Activated CD8-positive, alpha-beta T cell treated with anti-CD3 and anti-CD28 coated beads, Interleukin-2, amount 10 ng/mL, durations not matched to agents 7 days and 5 days (primary cell): ENCODE measurements at places on chromosomes 5 and 9.
A peak's percentile ranks its signal among the peaks of the same experiment; 100 is the strongest.

DNA sequence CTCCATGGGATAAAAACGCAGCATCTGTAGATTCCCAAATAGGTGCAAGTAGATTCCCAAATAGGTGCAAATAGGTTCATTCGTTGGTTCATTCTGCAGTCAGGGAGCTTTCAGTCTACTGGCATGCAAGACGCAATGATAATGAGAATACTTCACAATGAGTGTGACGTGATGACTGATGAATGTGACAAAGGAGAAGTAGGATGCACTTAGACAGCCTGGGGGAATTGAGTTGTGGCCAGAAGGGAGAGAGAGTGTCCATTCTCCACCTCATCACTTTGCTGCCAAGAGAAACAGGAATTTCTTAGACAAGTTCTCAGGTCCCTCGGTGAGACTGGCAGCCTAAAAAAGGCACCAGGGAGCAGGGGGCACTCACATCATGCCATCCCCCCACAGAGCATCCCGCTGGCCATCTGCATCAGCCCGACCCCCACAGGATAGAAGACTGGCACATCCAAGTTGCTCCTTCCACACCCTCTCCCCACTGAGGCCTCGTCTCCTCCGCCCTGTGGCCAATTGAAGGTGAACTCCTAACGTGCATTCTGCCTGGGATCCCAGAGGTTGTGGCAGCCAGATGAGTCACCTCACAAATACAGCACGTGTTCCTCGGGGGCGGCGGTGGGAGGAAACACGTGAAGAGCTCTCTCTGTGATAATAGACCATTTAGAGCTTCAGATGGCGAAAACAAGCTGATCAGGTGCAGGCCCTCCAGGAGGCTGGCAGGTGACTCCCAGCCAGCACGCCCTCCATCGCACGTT lies 19.9 kb upstream of the KCNIP1 start:
- no peak for DNase-seq

DNA sequence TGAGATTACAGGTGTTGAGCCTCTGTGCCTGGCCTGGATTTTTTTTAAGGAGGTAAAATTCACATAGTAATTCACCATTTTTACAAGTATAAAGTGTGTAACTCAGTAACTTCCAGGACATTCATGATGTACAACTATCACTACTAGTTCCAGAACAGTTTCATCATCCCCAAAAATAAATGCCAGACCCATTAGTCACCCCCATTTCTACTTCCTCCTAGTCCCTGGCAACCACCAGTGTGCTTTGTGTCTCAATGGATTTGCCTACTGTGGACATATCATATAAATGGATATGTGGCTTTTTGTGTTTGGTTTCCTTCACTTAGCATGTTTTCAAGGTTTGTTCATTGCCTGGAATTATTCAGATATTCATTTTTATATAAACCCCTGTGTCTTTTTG lies 72.5 kb upstream of the PANK3 start:
- no peak for DNase-seq

GRCh38 chr9:77764894-77765780 lies 117.0 kb upstream of the GNA14 start:
- DNase-seq, result no peak

GRCh38 chr5:80103371-80103770 lies 68.2 kb downstream of the THBS4 start:
- DNase-seq, result no peak

DNA sequence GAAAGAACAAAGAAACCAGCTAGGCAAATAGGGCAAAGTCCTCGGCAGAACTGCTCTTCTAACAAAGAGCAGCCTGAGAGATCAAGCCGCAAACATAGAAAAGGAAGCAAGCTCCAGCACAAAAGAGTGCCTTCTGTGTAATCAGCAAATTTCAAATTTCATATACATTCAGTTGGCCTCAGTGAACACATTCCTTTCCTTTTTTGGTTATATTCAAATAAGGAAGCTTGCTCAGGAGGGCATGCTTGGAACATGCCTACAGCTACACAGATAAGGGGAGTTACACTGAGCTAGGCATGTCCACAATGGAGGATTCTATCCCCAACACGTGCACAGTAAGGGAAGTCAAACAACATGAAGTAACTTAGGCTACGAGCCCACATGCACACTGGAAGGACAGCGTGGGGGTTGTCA lies 23.4 kb downstream of the IL33 start:
- DNase-seq, result no peak

GRCh38 chr9:78463750-78464149 lies 166.8 kb downstream of the PSAT1 start:
- no peak for DNase-seq

GRCh38 chr9:88922091-88922490 lies 69.2 kb upstream of the S1PR3 start:
- peak; percentile 76 for DNase-seq

GRCh38 chr5:146778795-146779194 lies 99.8 kb downstream of the PPP2R2B start:
- DNase-seq, result no peak

- no peak for DNase-seq
These were observed 32.8 kb downstream of the SECISBP2 start for GRCh38 chr9:89350988-89351557.

DNA sequence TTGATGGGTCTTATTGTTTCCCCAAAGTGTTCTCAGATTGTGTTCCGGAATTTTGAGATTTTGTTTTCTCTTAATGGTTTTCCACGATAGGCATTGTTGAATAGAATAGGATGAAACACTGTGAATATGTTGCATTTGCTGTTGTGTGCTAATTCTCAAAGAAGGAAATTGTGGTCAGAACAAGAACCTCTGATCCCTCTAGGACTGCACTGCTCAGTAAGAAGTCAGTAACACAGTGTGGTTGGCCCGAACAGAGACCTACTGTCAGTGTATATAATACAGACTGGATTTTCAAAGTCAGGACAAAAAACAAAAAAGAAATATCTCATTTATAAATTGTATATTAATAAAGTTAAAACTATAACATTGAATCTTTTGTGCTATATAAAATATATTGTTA lies 494.8 kb downstream of the MAT2B start:
- no peak for DNase-seq

GRCh38 chr5:152456815-152457443 lies 51.9 kb upstream of the NMUR2 start:
- no peak for DNase-seq
